ENCODE measurements at places on chromosomes 4 and X.

- no peak for DNase-seq
Measured at GRCh38 chr4:113548303-113548702, 213.2 kb downstream of the CAMK2D start.

- DNase-seq, result peak; percentile 11
Measured at GRCh38 chrX:8988446-8988845, 45.5 kb downstream of the FAM9B start.

DNA sequence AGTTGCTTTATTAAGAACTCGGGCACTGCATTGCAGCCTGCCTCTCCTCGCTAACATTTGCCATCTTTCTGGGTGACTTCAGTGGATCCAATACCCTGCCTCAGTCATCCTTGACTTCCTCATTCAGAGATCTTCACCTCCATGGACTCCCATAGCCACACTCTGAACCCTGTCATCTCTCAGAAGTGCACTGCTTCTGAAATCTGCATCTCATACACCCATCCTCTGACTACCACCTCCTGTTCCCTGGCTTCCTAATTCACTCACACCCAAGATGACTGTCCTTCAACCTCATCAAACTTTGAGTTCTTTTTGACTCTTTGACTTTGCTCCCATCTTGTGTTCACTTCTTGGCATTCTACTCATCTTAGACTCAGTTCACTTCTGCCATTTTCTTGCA, 25.3 kb upstream of the CYBB start:
- DNase-seq, result no peak

GRCh38 chr4:73891739-73892405, 22.7 kb downstream of the CXCL1 start:
- no peak for DNase-seq

- no peak for DNase-seq
Measured at GRCh38 chr4:92406488-92406887, 102.7 kb downstream of the GRID2 start.

- no peak for DNase-seq
Measured at GRCh38 chr4:15675356-15675755, 6.3 kb upstream of the FAM200B start.

DNA sequence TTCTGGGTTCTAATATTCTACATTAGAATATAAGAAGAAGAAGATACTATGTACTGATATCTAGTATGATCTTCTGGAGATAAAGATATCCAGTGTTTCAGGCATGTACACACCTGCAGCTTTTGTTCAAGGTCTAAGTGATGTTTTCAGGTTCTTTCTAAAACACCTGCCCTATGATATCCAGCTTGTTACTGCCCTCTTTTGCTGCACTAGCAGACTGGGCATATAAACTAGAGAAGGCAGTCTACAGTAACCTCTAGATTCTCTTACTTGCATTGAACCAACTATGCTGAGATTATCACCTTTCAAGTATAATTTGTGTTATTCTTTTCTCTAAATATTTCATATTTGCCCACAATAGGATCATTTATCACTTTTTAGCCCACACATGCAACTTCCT, 1.9 kb upstream of the FRYL start:
- no peak for DNase-seq

DNA sequence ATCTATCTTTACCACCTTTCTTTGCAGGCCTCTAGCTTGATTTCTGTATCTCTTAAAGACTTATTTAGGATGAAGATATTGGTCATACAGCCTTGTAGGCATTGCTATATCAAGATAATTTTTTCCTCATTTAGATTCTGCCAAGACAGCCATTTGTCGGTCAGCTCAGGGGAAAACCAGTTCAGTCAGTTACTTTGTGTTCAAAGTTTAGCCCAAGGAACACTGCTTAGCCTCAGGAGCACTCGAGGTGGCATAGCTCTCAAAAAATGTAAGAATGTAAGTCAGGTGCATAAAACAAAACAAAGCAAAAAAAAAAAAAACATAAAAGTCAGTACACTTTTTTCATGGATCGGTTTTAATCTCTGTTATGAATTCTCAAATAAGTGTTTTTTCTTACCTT, 43.4 kb downstream of the NRK start:
- no peak for DNase-seq

DNA sequence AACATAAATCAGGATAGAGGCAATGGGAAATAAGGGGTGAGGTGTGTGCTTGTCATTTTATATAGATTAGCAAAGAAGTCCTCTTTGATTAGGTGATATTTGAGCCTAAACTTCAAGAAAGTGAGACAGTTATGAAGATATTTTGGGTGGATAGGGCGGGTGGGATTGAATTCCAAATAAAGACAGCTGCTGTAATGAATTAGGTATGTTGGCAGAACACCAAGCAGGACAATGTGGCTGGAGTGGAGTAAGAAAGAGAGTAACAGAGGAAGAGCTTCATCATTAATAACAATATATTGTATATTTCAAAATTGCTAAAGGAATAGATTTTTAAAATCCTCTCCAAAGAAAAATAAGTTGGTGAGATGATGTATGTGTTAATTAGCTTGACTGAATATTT, 91.0 kb upstream of the CENPE start:
- no peak for DNase-seq

- no peak for DNase-seq
Measured at GRCh38 chr4:2083826-2084160, 24.7 kb downstream of the NAT8L start.

GRCh38 chrX:69232945-69233344, 67.7 kb upstream of the PJA1 start:
- DNase-seq, result no peak

- DNase-seq, result no peak
Measured at GRCh38 chrX:154357205-154357604, 17.2 kb downstream of the FLNA start.

DNA sequence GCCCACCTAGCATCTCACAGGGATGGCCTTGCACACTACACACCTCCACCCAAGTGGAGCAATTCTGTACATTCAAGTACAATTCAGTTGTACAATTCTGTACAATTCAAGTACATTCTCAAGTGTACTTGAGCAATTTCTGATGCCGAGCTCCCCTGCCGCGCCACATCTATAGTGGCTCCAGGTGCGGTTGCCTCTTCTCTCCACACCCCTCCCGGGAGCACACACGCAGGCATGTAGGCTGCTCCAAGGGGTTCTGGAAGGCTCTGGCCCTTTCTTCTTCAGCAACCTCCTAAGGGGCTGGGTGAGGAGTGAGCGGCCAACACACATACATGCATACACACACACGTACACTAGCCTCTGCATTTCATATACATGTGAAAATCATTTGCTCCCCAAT, 18.9 kb upstream of the DUSP9 start:
- no peak for DNase-seq

Data from ELR (cell line).